ENCODE measurements at places on chromosomes 4 and X.
A peak's percentile ranks its signal among the peaks of the same experiment; 100 is the strongest.

GRCh38 chrX:7112071-7112470, 35.4 kb upstream of the STS start:
- no peak for DNase-seq

DNA sequence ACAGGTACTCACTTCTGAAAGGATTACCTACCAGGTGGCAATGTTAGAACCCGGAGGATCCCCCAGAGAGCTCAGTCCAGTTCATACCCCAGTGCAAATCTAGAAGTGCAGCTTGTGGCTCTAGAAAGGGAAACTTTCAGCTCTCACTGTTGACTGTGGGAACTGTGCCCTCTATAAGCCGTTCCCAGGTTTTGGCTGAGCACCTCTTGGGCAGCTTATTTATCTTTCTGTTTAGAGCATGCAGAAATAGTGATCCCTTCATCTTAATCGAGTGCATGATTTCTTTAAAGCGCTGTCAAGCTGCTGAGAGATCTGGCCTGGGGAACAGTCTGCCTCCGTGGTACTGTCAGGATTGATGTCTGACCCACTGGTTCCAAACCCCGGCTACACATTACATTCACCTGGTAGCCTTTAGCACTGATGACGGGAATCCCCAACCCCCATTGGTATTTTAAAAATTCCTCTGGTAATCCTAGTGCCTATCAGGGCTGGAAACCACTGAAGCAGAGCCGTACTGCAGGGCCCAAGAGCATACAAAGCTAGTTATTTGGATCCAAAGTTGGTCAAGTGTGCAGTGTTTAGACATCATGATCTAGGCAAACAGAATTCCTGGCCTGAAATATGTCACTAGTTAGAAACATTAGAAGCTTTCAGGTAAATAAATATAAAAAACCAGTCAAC, 103.2 kb downstream of the KLHL8 start:
- DNase-seq = no peak

DNA sequence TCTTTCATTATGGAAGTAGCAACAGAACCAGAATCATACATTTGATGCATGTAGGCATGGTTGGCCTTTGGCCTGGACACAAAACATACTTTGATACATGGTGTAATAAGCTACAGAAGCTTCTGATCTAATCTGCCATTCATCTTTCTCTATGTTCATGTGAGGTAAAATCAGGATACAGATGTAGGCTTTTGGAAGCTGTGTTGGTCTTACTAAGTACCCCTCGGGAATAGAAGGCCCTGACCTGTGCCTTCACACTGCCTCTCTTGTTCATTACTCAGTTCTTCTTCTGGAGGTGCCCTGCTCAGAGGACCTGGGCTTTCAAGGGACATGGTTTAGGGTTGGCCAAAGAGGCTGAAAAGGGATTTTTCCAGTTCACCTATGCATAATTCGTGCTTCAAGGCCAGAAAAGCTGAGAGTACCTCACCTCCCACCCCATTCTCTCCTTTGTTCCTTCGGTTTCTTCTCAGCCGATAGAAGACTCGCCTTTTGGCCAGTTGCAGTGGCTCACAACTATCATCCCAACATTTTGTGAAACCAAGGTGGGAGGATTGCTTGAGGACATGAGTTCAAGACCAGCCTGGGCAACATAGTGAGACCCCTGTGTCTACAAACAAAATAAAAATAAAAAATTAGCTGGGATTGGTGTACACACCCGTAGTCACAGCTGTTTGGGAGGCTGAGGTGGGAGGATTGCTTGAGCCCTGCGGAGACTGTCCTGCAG, 25.9 kb downstream of the SNX25 start:
- no peak for DNase-seq

DNA sequence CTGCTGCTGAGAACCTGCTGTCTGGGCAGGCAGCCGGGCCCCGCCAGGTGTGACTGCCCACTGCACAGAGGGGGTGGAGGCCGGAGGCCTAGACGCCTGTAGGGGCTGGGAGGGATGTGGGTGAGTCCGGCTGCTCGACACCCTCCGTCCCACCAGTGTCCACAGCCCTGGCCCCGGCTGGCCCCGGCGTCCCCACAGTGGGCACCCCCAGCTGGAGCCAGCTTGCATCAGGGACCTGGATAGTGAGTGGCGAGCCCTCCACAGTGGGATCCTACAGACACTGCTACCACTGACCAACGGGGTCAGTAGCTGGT, 34.7 kb upstream of the SPON2 start:
- DNase-seq = no peak

GRCh38 chrX:18548996-18549395, 122.9 kb downstream of the RS1 start:
- no peak for DNase-seq

DNA sequence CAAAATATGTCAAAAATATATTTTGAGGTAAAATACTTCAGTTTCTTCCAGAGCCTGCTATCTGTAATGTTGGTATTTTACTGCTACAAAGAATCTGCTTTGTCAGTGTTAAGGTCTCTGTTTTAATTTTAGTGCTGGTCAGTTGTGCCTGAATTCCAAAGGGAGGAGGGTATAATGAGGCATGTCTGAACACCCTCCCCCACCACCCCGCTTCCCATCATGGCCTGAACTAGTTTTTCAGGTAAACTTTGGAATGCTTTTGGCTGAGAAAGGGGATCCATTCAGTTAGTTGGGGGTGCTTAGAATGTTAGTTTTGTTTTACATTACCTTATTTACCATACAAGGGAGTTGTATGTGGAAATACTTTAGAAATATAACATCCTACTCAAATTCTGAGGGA, 158.5 kb downstream of the MID1IP1 start:
- DNase-seq = no peak

GRCh38 chr4:125244848-125245450, 69.8 kb upstream of the FAT4 start:
- peak; percentile 38 for DNase-seq

DNA sequence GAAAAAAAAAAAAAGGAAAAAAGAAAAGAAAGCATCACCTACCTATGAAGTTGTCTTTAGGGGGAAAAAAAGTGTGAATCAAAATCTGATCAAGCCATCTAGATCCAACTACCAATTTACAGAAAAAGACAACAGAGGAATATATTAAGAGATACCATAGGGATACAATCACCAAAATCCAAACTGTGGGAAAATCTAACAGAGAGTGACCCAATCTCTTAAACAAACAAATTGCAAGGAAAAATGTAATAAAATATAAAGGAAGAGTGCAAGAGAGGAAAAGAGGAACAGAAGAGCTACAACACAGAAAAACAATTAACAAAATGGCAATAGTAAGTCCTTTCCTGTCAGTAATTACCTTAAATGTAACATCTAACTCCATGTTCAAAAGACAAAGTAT, 19.0 kb downstream of the THOC2 start:
- peak; percentile 61 for DNase-seq

DNA sequence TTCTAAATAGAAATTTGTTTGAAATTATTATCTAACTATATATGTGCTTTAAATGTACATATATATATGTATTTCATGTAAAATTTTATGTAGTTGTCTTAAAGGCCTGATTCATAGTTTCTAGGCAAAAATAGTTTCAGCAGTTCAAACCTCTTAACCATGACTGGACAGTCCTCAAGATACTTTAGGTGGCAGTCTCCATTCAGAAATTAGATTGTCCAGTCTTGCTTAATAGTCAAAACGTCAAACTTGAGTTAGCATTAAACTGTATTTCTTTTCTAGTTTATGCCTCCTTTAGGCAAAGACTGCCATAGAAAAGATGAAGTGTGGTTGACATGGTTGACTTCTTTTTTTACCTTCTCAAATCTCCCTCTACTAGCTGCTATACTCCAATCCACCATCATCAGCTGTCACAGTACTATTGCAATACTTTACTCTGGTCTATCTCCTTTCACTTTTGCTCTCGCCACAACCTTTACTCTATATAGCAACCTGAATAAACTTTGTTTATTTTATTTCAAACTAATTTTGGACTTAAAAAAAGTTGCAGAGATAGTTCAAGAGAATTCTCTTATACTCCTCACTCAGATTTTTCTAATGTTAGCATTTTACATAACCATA, 395.6 kb upstream of the DIPK2B start:
- peak; percentile 32 for DNase-seq

DNA sequence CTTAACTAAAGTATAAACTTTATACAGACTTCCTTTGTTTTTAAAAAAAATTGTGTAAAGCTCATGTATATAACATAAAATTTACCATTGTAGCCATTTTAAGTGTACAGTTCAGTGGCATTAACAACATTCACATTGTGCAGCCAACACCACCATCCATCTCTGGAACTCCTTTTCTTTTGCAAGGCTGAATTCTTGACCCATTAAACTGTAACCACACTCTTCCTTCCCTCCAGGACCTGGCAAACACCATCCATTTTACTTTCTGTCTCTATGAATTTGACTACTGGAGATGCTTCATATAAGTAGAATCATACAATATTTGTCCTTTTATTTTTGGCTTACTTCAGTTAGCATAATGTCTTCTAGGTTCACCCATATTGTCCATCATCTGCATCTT, 104.7 kb downstream of the RASL11B start:
- peak; percentile 24 for DNase-seq

DNA sequence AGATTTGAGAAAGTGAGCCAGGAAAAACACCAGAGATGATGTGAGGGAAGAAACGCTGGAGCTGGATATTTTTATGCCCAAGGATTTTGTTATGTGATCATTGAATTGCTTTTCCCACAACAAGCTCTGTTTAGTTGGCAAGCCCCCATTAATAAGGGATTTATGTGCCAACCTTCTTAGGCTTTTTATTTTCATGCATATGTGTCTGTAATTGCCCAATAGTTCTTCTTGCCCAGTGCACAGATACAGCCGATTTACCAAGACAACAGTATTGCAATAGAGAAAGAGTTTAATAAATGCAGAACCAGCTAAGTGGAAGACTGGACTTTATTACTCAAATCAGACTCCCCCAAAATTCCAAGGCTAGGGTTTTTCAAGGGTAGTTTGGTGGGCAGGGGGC, 57.7 kb downstream of the TRIM2 start:
- no peak for DNase-seq

- no peak for DNase-seq
Observed at GRCh38 chr4:62914758-62915157, 1494.5 kb downstream of the TECRL start.

DNA sequence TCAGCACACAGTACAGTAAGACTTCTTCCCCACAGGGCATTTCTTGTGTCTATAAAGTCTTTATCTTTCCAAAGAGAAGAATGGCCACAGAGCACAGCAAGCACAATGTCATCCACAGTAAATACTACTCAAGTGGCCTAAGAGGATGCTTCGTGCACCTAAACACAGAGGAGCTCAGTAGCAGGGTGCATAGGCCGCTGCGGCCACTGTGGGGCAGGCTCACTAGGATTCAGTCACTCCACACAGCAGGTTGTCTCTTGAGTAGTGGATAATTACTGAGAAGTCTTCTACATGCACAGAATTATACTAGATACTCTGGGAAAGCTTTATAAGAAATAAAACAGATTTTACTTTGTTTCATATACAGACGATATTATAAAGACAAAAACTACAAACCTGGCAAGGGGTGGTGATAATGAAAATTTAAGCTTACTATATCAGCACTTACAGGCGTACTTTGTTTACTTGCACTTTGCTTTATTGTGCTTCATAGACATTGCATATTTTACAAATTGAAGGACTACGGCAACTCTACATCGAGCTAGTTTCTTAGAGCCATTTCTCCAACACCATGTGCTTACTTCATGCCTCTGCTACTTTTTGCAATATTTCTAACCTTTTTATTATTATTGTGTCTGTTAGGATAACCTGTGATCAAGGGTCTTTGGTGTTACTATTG, 78.5 kb downstream of the PRDM5 start:
- peak; percentile 5 for DNase-seq

- no peak for DNase-seq
Observed at GRCh38 chrX:139026811-139027210, 315.3 kb upstream of the FGF13 start.

DNA sequence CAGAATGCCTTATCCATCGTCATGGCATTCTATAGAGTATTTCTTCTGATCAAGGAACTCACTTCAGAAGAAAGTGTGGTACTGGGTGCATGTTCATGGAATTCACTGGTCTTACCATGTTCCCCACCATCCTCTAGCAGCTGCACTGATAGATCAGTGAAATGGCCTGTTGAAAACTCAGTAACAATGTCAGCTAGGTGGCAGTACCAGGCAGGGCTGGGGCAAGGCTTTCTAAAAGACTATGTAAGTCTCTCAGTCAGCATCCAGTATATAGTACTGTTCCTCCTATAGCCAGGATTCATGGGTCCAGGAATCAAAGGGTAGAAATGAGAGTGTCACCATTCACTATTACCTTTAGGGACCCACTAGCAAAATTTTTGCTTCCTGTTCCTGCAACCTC, 15.8 kb upstream of the LDB2 start:
- DNase-seq = peak; percentile 66

DNA sequence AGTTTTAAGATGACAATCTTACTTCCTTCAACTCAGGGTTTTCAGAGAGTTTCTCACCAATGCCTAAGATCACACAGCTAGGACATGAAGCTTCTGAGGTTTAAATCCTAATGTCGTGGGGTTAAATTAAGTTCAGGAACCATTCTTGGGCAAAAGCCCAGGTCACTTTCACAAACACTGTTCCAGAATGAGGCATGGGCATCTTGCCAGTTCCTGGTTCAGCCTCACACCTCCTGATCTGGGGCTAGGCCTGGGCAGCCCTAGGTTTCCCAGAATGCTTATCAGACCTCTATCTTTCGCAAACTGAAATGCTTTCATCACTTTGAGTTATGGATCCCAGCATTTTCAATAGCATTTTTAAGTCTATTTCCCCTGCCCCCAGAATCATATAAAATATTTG, 224.8 kb upstream of the EDA2R start:
- DNase-seq = no peak

- DNase-seq = peak; percentile 2
Observed at GRCh38 chr4:86160426-86160825, 199.4 kb downstream of the MAPK10 start.
